ENCODE measurements at places on chromosomes 4 and X.

DNA sequence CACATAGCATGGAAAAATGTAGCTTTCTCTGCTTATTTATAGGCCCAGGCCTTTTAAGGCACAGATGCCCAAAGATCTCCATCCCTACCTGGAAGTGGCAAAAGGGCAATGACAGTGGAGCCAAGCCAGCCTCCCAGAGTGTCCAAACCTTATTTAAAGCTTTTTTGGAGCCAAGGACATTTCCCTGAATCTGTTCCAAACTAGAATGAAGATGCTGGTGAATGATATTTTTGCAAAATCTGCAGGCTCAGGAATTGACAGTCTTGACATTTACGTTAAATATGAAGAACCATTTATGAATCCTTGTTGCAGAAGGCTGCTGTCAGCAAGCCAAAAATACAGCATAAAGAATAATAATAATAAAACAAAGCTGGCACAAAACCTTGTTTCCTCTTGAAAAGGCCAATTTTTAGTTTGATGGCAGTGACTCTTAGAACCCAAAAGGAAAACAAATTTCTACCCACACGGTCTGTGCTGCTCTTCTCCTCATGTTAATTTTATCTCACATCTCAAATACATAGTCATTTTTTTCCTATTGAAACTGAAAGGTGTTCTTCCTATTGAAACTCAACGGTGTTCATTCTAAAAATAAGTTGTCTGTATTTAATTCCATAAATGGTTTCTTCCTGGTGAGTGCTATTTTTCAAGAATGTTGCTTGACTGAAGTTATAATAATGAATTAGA lies 206.3 kb upstream of the TBL1X start:
- DNase-seq = no peak

GRCh38 chr4:140315970-140316369 lies 57.5 kb upstream of the SCOC start:
- DNase-seq = no peak

DNA sequence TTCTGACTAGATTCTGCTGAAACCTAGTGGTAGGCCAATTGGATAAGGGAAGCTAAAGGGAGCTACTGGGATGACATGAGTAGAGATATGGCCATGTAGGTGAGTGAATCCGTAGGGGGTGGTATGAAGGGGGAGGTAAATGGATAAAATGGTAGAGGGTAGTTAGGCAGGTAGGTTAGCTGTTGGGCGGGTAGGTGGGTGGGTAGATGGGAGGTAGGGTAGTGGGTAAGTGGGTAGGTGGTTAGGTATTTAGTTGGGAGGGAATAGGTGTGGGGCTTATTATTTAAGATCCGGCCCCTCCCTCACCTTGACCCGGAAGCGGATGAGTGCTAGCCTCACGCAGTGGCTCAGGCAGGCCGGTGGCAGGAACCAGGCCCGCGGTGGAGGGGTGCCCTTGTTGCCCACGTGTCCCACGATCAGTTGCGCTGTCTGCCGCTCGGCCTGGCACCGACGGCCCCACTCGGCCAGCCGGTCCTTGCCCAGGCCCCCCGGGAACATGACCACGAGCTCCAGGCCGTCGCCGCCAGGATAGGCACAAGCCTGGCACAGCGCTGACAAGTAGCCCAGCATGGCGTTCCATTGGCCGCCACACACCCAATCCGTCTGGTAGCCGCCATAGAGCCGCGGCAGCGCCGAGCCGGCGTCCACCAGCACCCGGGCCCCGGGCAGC lies 725 bp downstream of the FAM120C start:
- DNase-seq = peak; percentile 80

- DNase-seq = no peak
Observed at GRCh38 chr4:111027526-111027925, 404.6 kb upstream of the PITX2 start.

GRCh38 chr4:46274717-46275116 lies 115.2 kb downstream of the GABRA2 start:
- no peak for DNase-seq

- no peak for DNase-seq
Observed at GRCh38 chrX:48107717-48108116, 22.7 kb upstream of the SPACA5B start.
